Hematopoietic multipotent progenitor cell treated with erythropoietin and hydrocortisone succinate and interleukin-3 and kit ligand, for 4 days (in vitro differentiated cells): ENCODE measurements at places on chromosomes 2 and 18.
A peak's percentile ranks its signal among the peaks of the same experiment; 100 is the strongest.

DNA sequence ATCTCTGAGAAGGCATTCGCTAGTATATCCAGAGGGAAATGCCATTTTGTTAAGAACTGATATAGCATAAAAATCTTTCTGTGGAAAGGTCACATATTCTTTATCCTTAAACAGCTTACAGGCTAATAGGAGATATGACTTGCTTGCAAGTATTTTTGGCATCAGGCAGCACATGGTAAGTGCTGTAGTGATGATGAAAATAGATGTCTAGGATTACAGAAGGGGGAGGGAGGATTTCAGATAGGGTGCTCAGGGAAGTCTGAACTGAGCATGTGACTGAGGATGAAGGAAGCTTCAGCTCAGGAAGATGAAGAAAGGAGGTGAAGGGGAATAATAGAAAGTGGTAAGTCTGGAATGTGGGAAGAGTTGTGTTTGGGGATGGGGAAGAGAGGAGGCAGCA, 158.5 kb upstream of the NOSTRIN start:
- no peak for DNase-seq

GRCh38 chr18:76875390-76876325, 53.3 kb downstream of the ZNF236 start:
- DNase-seq, result peak; percentile 71

DNA sequence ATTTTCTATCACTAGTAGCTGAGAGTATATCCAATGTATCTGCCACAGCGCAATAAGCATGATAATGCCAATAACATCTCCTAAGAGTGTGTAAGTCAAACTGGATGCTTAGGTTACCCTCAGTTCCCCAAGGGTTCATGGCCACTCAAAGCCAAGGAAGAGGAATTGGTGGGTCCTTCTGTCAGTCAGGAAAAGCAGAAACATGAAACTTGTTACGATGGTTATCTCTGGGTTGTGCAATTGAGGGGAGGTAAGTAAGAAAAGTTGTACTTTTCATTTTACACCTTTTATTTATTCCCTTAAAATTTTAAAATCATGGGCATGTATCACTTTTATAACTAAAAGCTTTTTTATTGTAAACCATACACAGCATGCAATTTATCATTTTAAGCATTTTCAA, 10.1 kb upstream of the GAD1 start:
- no peak for DNase-seq

DNA sequence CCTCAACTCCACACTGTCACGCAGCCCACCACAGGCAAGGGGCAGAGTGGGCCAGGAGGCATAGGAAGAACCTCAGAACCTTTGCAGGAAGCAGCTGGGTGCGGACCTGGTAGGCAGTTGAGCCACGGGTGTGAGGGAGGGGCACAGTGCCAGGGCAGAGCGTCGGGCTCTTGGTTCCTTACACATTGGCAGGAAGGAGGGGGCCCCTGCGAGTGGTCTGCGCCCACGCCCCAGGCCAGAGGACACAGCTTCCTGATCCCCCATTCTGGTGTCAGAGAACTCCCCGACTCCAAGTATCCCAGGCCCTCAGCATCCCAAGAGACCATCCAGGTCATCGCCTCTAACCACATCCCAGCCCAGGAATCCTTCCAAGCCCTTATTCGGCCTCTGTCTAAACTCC, 61.5 kb downstream of the TNS1 start:
- peak; percentile 68 for DNase-seq

DNA sequence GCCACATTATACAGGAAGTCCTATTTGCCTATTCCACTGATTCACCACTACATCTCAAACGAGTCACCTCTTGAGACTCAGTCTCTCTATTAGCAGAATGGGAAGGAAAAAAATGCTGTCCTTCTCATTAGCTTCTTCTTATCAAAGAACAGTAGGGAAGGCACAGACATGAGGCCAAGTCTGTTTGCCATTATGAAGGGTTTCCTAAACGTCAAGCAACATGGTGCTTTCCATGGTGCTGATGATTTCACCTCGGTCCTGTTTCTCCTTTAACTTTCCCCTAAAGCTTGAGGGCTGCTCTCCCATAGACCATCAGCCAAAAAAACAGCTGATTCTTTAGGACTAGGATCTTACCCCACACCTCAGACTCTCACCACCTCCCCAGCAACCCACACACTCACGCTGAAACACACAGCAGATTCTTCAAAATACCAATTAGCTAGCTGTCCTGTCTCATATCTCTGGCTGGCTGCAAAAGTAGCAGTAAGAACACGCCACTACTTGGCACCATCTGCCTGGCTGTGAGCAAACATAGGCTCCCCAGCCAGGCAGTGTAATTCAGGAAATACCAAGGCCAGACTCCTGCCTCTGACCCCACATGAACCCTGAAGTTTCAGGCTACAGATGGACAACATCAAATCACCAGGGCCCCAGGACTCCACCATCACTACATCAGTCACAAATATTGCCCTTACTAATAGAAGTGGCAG, 30.5 kb downstream of the GALNT14 start:
- DNase-seq, result peak; percentile 25

DNA sequence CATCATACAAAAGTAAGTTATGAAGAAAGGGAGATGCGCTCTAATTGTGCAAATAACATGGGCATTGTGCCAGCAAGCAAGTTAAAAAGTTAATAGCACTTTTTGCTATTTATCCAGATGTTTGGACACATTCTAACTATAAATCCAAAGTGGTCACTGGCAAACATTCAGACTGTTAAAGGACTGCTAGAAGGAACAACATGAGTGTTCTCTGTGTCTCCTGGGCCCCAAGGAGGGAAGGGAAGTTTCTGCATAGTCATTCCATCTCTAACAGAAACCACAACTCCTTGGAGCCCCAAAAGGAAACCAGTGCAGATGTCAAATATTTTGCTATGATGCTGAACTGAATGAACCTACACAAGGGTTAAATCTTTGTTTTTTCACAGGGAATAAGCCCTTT, 213.3 kb upstream of the HNRNPA3 start:
- DNase-seq, result peak; percentile 85

DNA sequence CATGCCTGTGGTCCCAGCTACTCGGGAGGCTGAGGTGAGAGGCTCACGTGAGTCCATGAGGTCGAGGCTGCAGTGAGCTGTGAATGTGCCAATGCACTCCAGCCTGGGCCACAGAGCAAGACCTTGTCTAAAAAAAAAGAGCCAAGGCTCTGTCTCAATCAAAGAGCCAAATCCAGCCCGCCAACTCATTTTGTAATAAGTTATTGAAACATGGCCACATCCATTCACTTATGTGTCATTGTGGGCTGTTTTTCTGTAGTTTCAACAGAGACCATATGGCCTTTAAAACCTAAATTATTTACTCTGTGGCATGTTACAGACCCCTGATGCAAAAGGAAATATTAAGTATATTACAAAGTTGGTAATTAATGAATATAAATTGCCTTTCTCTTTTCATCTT, 60.8 kb downstream of the GPR39 start:
- no peak for DNase-seq

DNA sequence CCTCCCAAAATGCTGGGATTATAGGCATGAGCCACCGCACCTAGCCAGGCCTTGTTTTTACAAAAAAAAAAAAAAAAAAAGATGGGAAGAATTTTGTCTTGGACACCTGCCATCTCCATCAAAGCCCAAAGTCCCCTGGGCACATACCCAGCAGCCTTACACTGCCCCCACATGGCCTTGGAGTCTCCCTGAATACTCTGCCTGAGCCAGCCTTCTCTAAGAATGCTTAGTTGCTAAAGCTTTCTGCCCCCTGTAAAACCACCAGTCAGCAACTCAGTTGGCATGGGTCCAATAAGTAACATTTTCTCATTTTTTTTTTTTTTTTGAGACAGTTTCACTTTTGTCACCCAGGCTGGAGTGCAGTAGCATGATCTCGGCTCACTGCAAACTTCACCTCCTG, 40.6 kb downstream of the SPC25 start:
- DNase-seq, result peak; percentile 85

DNA sequence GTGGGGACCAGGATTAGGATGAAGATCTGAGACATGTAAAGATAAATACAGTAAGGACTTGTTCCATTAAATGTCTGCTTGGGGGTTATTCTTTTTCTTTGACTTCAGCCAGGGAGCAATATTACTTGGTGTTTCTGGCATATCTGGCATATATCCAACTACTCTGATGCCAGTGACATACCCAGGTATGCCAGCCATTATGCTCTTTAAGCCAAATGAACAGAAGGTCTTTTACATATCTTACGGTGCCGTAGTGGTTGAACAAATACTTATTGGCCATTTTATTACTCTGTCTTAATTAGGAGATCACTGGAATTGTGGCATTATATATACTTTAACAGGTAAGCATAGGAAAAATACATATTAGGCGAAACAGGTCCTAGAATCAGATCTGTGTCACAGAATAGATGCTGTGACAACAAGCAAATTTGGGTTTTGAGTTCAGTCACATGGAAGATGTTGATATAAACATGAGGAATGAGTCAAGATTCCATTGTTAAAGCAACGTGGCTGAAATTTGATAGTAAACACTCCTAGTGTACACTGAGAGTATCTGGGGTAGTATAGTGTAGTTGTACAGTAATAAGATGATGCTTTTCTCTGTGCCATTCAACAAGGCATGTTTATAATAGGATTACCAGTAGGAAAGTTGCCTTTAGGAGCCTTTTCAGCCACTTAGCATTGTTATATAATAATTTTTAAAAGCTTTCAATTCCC, 62.6 kb downstream of the KCTD18 start:
- no peak for DNase-seq

DNA sequence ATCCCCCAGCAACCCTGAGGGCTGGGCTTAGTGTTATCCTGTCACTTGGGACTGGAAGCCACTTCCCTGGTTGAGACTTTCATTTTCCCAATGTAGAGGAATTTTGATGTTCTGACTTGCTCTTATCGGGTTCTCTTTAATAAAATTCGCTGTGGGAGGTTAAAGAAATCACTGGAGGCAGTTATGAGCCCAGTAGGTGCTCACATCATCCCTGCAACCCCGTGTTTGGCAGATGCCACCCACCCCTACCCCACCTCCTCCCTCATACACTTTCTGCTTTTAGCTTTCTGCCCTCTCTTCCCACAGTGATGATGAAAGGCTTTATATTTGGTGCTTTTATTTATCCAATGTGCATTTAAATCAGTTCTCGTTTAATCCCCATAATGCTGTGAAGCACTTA, 106.6 kb downstream of the MAPK4 start:
- no peak for DNase-seq

- no peak for DNase-seq
Measured at GRCh38 chr2:122255924-122256323, 500.5 kb downstream of the TSN start.

DNA sequence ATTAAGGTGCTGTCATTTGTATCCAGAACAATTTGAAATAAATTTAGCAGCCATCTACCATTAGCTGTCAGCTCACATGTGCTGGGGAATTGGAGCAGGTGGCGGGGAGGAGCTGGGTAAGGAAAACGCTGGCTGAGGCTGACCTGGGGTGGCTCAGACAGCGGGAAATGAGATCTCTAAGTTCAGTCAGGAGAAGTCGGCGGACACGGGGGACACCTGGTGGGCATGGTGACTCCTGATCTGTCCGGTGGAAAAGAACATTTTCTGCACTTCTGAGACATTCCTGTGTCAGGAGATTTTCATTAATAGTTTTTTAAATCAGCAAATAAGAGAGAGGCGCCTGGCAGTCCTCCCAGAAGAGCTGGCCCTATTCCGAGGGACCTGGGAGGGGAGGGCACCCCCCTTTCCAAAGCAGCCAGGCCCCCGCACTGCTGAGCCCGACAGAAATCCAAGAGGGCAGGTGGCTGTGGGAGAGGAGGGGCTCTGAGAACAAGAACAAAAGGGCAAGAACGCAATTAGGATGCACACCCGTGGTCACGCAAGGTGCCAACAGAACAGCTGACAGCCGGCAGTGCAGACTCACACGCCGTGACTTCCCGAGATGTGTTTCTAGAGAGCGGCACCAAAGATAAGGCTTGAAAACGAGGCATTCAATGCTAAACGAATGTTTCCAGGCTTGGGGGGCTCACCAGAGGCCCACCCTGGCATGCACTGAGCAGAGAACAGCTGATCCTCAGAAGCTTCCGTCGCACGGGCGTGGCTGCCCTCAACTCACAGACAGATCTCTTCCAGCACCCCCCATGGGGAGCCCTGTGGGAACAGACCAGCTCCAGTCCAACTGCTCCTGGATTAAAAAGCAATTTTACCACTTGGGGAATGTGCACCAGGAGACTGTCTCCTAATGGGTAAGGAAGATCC, 26.4 kb downstream of the SLC66A2 start:
- no peak for DNase-seq

DNA sequence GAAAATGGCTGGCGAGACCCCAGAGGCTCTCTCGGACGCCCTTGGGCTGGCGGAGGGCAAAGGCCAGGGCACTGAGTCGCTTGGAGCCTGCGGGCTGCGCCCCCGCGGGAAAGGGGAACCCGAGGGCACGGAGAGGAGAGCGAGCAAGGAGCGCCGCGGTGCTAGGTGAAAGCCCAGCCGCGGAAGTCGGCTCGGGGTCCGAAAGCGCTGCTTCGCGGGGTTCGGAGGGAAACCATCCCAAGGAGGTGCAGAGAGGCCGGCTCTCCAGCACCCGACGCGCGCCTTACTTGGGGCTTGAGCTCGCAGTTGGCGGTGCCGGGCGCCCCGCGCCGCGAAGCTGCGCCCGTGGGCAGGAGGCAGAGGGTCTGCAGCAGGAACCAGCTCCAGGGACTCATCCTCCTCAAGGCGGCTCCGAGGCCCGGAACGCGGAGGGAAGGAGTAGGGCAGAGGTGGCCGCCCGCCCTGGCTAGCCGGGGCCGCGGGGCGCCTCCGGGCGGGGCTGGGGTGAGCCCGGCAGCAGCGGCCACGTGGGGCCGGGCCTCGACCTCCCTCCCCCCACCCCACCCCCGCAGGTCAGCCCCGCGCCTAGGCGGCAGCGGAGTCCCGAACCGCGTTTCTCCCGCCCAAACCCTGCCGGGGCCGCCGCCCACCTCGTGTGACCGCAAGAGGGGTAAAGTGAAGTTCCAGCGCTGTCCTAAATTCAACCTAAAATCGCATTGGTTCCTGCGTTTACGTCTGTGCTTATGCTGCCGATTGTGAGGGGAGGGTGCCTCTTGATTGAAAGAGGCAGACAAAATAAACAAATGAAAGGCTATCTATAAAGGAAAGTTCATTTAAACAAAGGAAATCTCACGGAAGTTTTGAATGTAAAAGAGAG, at the start of gene TRABD2A:
Gene TRABD2A (minus strand): TSS at position 440 of the 877 bp plus-strand sequence. CDS start 45 bp downstream, at position 395.
- DNase-seq, result peak; percentile 58

GRCh38 chr2:26914659-26915310, 55.7 kb upstream of the MAPRE3 start:
- no peak for DNase-seq

GRCh38 chr2:70887550-70888246, 48.0 kb upstream of the ATP6V1B1 start:
- DNase-seq, result peak; percentile 55

DNA sequence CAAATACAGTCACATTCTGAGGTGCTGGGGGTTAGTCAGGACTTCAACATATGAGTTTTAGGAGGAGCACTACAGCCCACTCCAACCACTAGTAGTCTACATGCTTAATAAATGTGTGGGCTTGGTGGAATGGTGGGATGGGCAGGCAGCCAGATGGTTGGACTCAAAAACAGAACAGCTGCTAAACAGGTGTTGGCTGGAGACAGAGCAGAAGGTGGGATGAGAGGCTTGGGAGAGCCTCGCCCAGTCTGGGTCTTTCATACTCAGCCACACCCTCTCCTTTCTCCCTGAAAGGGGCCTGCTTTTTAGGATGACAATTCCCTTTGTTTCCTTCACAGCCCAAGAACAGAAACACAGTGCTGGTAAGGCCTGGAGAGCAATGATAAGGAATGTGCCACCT, 143.9 kb upstream of the KLHL29 start:
- DNase-seq, result no peak
